ENCODE measurements at places on chromosomes 4 and X.

DNA sequence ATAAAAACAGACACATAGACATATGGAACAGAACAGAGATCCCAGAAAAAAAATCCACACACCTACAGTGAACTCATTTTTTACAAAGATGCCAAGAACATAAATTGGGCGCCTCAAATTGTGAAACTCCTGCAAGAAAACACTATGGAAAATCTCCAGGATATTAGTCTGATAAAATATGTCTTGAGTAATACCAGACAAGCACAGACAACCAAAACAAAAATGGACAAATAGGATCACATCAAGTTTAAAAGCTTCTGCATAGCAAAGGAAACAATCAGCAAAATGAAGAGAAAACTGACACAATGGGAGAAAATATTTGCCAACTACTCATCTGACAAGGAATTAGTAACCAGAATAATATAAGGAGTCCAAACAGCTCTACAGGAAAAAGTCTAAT is 337.3 kb upstream of the DIPK2B start:
- no peak for DNase-seq

- DNase-seq = no peak
Observed at GRCh38 chr4:140944199-140944515, 188.0 kb upstream of the TBC1D9 start.

DNA sequence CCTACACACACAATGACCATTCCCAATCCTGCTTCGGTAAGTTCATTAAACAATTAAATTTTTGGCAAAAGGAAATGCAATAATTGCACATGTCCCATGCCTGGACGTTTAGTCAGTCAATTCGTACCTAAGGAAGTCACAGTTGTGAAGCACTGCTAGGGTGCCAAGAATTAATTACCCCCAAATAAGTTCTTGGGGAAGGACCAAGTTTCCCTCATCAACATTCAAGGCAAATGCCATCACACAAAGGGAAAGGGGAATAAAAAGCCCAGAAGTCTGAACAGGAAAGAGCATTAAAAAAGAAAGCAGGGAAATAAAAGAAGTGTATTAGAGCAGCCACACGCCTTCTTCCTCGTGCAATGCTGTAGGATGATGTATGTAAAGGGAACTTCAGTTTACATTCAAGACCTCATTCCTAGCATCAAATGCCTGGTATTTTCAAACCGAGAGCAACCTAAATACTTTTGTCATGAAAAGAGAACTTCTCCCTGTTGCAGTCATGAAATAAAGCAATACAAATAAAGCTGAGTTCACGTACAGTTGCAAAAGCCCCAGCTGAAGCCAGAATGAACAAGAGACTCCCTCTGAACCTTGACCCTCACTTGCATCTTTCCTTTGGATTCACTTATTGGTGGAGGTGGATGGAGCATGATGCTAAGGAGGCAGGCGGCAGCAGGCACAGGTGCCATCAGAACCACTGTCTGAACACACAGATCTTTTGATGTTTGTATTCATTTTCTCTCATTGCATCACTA is 124.0 kb upstream of the PPARGC1A start:
- DNase-seq = no peak

DNA sequence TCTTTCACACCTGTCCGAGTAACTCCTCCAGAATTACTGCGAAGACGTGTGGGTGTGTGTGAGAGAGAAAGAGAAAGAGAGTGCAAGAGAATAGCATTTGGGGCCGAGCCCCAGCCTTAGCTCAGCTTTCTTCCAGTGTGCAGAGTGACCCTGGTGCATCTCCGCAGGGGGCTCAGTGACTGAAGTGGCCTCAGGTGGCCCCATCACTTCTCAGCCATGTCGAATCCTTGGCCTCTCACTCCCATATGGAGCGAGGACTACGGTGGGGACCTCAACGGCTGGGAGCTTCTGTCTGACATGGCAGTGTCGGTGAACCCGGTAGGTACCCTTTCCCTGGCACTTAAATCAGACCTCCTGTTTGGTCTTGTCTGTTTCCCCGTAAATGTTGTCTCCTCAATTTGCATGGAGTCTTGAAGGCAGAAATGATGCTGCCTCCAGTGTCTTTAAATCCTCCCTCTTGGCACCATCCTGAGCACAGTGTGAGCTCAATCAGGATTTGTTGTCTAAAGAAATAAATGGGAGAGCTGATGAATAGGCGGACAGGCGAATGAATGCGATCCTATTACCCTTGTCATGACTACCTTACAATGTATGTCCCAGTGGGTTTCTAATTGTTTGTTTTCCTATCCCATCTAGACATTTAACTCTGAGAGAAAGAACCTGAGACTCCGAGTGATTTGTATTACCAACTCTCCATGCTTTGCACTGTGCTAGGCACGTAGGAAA is 305.9 kb downstream of the AFF2 start:
- DNase-seq = no peak

GRCh38 chr4:36163198-36163597 is 81.1 kb downstream of the ARAP2 start:
- DNase-seq = no peak

GRCh38 chr4:134636338-134637051 is 434.9 kb upstream of the PABPC4L start:
- no peak for DNase-seq

DNA sequence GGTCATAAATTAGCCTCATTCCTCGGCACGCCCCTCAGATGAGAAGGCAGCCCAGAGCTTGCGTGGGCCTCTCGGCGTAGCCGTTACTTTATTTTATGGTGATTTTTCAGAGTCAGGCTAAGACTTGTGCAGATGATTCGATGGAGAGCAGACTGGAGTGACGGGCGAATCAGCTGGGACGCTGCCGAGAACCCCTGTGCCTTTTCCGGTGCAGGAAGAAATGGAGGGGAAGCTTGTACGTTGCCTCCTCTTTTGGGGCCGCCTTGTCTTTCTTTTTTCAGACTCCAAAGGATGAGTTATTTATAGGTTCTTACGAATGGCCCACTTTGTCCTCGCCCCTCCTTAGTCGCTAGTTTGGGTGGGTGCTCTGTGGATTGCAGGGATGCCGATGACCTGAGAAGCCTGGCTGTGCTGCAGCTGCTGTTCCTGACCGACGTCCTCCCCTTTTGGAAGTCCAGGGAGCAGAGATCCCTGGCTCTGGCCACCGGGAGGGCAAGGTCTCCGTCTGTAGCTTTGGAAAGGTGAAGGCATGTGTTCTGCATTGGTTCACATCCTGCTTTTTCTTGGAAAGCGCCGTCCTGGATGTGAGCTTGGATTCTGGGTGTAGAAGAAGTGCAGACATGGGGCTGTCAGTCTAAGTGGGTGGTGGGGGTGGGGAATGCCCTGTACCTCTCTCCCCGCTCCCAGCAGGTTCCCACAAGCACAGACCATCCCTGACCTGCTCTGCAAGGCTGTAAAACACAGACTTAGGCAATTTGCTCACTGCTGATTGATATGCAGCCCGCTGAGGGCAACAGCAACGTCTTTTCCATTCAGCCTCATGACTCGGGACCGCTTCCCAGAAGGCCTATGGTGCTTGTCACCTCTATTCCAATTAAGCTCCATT is 9.3 kb downstream of the SORCS2 start:
- no peak for DNase-seq

- no peak for DNase-seq
Observed at GRCh38 chr4:86977621-86978184, 42.9 kb downstream of the AFF1 start.

DNA sequence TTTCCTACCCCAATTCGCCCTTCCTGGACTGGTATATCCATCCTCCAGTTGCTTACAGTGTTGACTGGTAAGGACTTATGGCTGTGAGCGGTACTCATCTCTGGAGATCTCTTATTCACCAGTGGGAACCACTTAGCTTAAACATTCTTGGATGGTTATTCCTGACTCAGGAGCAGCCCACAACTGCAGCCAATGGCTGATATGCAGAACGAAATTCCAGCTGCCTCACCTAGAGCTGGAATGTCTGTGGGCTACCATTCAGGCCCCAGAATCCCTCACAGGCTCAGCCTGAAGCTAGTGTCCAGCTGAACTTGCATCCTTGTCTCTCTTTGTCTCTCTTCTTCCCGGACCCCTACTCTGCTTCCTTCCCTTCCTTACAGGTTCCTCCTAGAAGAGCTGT is 138.9 kb upstream of the SMIM31 start:
- DNase-seq = no peak

- DNase-seq = no peak
Observed at GRCh38 chr4:20096911-20097310, 154.8 kb upstream of the SLIT2 start.

DNA sequence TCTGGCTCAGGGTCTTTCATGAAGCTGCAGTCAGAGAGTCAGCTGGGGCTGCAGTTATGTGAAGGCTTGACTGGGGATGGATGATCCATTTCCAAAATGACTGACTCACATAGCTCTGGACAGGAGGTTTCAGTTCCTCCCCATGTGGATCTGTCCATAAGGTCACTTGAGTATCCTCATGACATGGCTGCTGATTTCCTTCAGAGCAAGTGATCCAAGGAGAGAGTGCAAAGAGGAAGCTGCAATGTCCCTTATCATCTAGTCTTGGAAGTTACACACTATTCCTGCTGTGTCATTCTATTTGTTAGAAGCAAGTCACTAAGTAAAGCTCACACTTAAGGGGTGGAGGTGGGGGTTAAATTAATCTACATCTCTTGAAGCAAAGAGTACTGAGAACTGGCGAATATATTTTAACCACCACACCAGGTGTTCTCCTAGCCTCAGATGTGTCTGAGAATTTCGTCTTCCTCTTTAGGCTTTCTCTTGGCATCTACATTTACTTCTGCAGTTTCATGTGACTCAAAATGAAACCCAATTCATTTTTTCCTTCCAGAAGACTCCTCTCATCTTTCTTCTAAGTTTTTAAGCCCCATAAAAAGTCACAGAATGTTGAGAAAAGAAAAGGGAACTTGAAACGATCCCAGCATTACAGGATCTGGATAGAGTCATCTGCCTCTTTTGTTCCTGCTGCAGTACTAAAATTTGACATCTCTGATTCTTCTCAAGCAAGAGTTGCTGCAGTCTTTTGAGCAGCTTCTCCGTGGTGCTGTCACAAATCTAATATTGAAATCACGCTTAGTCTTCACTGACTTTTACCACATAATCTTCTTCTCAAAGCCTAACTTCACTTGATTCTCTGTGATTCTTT is 3.8 kb upstream of the GRPR start:
- DNase-seq = no peak

GRCh38 chr4:185110375-185110823 is 32.7 kb upstream of the SLC25A4 start:
- no peak for DNase-seq

DNA sequence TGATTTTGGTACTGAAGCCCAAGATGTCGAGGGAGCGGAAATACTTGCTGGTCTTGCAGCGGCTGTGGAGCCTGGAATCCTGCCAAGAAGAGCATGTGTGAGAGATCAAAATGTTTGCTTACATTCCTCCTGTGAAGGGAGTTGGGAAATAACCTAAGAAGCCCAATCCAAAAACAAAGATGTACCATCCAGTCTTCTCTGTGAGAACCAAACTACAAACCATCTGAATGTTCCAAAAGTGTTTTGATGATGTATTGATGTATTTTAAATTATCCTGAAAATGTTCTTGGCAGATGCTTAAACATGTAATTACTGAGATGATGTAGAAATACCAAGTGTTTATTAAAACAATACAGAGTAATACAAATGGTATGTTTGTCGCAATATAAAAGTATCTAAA is 10.1 kb upstream of the ADH1A start:
- DNase-seq = no peak

DNA sequence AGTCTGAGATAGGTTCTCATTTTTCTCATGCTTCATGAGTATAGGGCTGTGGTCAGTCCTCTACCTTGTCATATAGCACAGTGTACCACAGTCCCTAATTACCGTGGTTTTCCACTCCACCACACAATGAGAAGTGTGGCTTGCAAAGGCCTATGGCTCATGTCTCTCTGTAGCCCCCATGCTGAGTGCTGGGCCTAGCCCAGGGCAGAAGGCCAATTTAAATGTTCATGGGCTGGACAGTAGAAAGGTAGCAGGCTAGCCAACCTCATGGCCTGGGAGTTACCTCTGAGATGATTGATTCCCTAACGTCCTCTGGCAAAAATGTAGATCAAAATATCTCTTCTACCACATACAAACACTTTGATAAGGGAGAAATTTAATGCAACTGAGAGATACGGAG is 222.5 kb downstream of the AFF2 start:
- DNase-seq = no peak

DNA sequence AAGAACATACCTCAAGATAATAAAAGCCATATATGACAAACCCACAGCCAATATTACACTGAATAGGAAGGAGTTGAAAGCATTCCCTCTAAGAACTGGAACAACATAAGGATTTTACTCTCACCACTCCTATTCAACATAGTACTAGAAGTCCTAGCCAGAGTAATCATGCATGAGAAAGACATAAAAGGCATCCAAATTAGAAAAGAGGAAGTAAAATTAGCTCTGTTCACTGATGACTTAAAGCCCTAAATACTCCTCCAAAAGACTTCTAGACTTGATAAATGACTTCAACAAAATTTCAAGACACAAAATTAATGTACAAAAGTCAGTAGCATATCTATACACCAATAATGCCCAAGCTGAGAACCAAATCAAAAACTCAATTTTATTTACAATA is 235.7 kb downstream of the NKX6-1 start:
- DNase-seq = no peak

GRCh38 chrX:39452401-39452800 is 645.4 kb downstream of the BCOR start:
- DNase-seq = no peak

DNA sequence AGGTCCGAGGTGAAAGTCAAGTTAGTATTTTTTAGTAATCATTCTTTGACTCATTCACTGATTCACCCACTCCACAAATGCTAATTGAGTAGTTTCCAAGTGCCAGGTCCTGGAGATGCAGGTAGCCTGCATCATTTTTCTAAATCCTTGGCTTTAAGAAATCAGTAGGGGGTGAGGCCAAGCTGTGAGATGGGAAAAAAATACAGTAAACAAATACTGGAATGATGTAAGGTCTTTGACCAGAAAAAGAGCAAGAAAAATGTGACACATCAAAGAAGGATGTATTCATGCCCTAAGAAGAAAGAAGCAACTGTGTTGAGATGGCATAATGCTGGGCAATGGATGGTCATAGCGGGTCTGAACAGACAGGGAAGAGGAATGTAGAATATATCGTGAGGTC is 1386.6 kb downstream of the PCDH7 start:
- no peak for DNase-seq

GRCh38 chr4:110510277-110510676 is 34.3 kb downstream of the ENPEP start:
- no peak for DNase-seq

DNA sequence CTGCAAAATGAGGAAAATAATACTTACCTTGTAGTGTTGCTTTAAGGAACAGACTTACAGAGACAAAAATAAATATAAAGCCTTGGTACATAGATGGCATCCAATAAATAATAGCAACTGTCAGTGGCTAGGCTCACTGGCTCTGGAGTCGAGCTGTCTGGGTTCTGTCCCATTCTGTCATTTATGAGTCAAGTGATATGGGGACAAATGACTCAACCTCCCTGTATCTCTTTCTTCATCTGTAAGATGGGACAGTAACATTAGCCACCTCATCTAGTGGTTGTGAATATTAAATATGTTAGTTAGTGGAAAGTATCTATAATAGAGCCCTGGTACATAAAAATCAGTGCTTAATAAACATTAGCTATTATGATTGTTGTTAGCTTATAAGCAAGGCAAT is 16.7 kb upstream of the GATB start:
- no peak for DNase-seq

GRCh38 chr4:80841587-80842281 is 188.8 kb upstream of the BMP3 start:
- DNase-seq = no peak

GRCh38 chr4:4642496-4643000 is 100.7 kb upstream of the STX18 start:
- DNase-seq = no peak

GRCh38 chr4:1253831-1254230 is 4.9 kb upstream of the CTBP1 start:
- no peak for DNase-seq

- no peak for DNase-seq
Observed at GRCh38 chr4:22873899-22874298, 181.2 kb downstream of the GBA3 start.

Data from activated naive CD4-positive, alpha-beta T cell treated with anti-CD3 and anti-CD28 coated beads, Interleukin-2, amount 50 U/mL, for 16 hours (primary cell).